ENCODE measurements at places on chromosomes 6 and 20.

- no peak for DNase-seq
Observed at GRCh38 chr6:133741375-133741861, 147.5 kb upstream of the TCF21 start.

DNA sequence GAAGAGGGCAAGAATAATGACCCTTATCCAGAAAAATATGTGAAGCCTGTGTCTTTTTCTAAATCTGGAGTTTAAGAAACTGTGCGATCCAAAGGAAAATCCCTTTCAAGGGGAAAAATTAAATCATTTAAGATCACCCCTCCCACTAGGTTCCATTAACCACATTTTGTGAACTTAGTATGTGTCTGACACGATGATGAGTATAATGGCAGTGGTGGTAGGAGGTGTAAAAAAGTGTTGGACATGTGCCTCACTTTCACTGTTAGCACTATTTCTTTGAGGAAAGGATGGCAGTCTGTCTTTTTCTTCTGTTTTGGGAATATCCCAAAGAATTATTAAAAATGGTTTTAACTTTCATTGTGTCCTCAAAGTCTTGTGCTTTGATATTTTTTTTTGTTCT is 392.3 kb upstream of the CITED2 start:
- no peak for DNase-seq

DNA sequence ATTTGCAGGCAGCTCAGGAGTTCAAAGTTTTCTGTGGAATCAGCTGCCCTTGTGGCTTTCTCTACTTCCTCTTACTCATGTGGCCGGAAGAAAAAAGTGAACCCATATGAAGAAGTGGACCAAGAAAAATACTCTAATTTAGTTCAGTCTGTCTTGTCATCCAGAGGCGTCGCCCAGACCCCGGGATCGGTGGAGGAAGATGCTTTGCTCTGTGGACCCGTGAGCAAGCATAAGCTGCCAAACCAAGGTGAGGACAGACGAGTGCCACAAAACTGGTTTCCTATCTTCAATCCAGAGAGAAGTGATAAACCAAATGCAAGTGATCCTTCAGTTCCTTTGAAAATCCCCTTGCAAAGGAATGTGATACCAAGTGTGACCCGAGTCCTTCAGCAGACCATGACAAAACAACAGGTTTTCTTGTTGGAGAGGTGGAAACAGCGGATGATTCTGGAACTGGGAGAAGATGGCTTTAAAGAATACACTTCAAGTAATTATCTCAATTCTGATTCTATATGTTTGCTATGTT is 1.1 kb downstream of the MGME1 start:
- DNase-seq = no peak

DNA sequence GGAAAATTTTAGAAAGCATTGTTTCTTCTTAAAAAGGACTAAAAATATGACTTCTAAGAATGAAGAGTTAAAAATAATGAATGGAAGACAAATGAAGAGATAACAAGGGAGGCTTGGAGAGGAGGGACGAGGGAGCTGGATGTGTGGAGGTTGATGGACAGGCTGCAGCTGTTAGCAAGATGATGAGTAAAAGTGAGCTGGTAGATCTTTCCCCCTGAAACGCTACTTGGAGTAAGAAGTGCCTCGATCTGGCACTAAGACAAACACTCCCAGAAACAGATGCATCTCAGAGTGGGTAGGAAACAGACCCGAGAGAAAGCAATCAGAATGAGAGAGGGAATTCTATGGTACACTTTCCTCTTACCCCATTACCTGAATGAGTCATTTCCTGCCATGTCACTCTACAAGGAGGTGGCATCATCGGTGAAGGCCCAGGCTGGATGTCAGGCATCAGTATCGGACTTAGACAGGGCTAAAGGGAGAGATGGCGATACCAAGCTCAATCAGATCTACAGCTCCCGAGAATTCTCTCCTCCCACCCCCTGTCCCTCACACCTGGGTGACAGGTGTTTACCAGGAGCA is 154.1 kb upstream of the BMP2 start:
- no peak for DNase-seq

DNA sequence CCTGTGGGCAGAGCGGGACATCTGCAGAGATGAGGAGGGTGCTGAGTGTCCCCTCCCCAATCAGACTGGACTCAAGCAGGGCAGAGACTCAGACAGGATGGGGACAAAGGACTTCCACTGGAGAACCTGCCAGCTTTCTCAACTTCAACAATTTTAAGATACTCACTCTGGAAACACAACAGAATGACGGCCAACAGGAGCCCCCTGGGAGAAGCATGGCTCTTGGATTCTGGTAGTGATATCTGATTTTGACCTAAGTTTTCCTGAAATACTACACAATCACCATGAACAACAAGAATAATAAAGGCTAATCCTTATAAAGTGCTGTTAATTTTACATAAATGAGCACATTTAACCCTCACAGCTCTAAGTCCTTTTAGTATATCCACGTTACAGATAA is 83.5 kb upstream of the PLEKHG1 start:
- DNase-seq = no peak

- no peak for DNase-seq
Observed at GRCh38 chr6:32087574-32088486, 21.3 kb downstream of the TNXB start.

DNA sequence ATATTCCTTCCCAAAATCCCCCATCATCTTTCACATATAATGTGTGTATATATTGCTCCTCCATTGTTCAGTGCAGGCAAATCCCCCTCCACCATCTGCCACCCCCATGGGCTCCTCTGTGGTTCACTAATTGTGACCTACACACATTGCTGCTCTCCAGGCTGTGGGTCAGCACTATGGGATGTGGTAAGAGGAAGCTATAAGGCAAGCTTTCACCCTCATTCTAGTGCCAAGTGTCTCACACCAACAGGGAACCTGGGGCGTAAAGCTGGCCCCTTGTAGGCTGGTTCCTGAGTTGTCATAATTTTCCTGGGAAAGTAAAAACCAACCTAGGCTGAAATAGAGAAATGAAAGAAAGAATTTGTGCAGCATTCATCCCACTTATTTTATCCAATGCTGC is 16.8 kb downstream of the FKBP1A start:
- DNase-seq = no peak

GRCh38 chr20:12702312-12702711 is 306.5 kb upstream of the SPTLC3 start:
- DNase-seq = no peak
